Occipital lobe (tissue), 3 donors: ENCODE measurements at places on chromosomes 2 and 18. TPM values are rescaled to one million over a fixed set of nuclear protein-coding genes. Genes with fewer than 3 reads are reported as not detected.

DNA sequence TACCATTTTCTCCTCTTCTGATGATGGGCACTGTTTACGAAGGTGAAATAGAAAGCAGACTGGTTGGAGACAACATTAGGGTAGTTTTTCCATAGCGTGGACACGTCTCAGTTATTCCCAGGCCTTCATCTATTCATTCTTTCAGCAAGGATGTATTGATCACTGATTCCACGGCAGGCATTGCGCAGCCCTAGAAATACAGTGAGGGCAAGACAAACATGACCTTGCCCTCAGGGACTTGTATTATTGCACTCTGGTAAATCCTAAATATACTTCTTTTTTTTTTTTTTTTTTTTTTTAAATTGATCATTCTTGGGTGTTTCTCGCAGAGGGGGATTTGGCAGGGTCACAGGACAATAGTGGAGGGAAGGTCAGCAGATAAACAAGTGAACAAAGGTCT lies 167.3 kb upstream of the SPRED2 start:
- no peak for DNase-seq

DNA sequence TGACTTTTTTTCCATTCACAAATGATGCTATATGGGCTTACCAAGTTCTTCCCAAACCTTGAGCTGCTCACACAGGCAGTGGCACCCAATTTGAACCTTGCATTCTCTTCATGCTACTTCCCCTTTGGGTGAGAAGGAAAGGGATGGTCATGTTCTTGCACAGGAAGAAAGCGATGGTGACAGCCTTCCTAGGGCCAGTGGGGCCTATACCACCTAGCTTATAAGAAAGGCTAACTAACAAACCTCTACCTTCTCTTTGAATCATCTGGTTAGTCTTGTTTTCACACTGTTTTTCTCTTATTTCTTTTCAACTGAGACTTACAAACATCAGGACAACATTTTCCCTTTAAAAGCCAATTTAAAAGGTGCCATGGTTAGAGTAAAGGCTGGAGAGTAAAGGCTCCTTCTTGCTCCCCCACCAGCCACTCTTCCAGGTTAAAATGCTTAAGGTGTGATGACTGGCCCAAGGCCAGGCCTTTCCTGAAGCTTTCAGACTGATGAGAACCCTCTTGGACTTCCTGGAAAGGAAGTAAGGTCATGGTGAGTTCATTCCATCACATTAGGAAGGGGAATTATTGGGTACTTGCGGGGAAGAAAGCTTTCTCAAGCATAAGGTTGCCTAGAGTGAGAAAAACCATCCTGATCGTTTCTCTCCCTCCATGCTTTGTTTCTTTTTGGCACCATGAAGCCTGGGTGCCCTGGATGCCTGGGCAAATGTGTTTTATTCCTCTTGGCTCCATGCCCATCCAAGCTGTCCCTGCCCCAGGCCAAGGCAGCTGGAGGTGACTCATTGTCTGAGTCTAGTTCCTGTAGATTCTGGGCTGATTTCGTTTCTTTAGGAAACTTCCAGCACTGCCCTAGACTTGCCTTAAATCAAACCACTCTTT lies 41.4 kb upstream of the ITGB6 start:
- DNase-seq = no peak

The FZD7 gene
- 7.0 TPM for total RNA-seq

GRCh38 chr2:189363559-189363958 lies 77.7 kb upstream of the WDR75 start:
- DNase-seq = no peak

The NDC80 gene
- total RNA-seq = 3.6 TPM

GRCh38 chr18:40326985-40327384 lies 1628.0 kb upstream of the PIK3C3 start:
- no peak for DNase-seq

The ELOA2 gene
- not detected for total RNA-seq

GRCh38 chr2:24986372-24986771 lies 14.6 kb upstream of the DNAJC27 start:
- DNase-seq = no peak

The KRTCAP3 gene
- not detected for total RNA-seq

- DNase-seq = no peak
These were observed 39.5 kb upstream of the ATP6V1B1 start for GRCh38 chr2:70895998-70896764.

GRCh38 chr2:211957799-211958198 lies 580.8 kb downstream of the ERBB4 start:
- no peak for DNase-seq

- no peak for DNase-seq
These were observed 42.1 kb upstream of the EVA1A start for GRCh38 chr2:75602724-75603342.

The DCDC2C gene
- 0.62 TPM for total RNA-seq
